MV-4-11 (cell line): ENCODE measurements at places on chromosomes 5 and 9.
A peak's percentile ranks its signal among the peaks of the same experiment; 100 is the strongest.

- no peak for DNase-seq
Observed at GRCh38 chr5:147223343-147223742, 11.5 kb upstream of the STK32A start.

DNA sequence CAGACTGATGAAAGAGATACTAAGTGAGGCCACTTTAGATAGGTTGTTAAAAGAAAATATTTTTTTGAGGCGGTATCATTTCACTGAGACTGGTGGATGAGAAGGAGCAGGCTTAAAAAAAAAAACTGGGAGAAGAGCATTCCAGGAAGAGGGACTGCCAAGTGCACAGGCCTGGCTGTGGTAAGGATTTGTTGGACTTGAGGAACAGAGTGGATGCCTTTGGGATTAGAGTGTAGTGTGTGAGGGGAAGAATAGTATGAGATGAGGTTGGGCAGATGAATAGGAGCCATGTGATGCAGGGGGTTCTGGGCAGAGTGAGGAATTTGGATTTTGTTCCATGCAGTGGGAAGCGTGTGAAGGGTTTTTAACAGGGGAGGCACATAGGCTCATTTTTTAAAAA, 57.9 kb downstream of the PBX3 start:
- DNase-seq, result no peak

DNA sequence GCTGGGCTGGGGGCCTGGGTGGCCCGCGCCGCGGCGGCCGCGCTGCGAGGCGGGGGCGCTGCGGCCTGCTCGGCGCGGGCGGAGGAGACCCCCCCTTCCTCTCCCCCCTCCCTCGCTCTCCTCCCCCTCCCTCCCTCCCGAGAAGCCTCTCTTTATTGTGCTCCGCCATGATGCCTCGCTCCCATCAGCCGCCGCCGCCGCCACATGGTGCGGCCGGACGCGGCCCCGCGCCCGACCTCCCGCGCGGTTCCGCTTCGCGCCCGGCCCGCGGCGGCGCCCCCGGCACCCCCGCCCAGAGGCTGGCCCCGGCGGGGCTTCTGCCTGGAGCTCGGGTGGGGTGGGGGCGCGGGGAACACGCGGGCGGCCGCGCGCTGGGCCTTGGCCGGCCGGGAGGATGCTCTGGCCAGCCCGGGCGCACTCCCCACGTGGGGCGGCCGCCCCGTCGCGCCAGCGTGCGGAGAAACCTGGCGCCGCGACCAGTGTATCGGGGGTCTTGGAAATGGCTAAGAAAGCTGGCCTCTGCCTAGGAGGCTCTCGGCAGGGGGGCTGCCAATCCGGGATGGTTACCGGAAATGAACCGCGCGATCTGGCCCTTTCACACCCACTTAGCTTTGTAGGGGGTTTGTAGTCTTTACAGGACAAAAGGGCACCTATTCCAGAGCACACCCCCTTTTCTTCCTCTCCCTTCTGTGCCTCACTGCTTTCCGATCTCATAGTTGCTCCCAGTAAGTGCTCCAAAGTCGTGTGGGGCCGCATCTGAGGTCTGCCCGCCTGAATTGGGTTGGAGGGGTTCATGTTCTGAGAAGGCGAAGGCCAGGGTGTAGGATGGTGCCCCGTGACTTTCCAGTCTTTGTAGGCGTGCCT, 1.0 kb downstream of the SET start:
- DNase-seq, result no peak

- no peak for DNase-seq
Observed at GRCh38 chr5:141822144-141822543, 56.1 kb downstream of the PCDH1 start.

- peak; percentile 95 for DNase-seq
Observed at GRCh38 chr5:14331386-14331781, 188.2 kb downstream of the TRIO start.

GRCh38 chr5:53438486-53439472, 41.6 kb upstream of the FST start:
- DNase-seq, result peak; percentile 74

- no peak for DNase-seq
Observed at GRCh38 chr9:136178773-136179075, 26.2 kb downstream of the LHX3 start.
